Activated naive CD8-positive, alpha-beta T cell treated with anti-CD3 and anti-CD28 coated beads, Interleukin-2, amount 50 U/mL, for 24 hours (primary cell): ENCODE measurements at places on chromosomes 16 and 17.
A peak's percentile ranks its signal among the peaks of the same experiment; 100 is the strongest.

- no peak for DNase-seq
These were observed 8.7 kb upstream of the MEAK7 start for GRCh38 chr16:84513123-84513522.

GRCh38 chr16:8963010-8963820, 491 bp downstream of the USP7 start:
- DNase-seq = no peak

GRCh38 chr16:89122322-89122851, 28.7 kb downstream of the ACSF3 start:
- DNase-seq = no peak

- DNase-seq = peak; percentile 49
These were observed 913 bp upstream of the PRR14 start for GRCh38 chr16:30649725-30650368.

GRCh38 chr16:89999831-90000574, 19.3 kb downstream of the DBNDD1 start:
- DNase-seq = no peak

- no peak for DNase-seq
These were observed 348.1 kb downstream of the FOXL1 start for GRCh38 chr16:86926181-86927094.

DNA sequence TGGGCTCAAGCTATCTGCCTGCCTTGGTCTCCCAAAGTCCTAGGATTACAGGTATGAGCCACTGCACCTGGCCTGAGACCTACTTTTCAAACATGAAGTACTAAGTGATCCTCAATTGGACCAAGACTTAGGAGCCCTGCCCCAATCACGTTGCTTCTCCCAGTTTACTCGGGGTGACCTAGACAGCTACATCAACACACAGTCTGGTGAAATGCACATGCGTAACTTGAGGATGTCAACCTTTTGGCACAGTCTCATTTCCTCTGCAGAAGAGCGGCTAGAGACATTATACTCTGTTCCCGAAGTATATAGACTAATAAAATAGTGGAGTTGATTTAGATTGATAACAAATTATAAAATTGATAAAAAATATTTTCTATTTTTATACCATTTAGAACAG, 17.1 kb downstream of the FTO start:
- no peak for DNase-seq
